ENCODE measurements at places on chromosomes 13 and 19. TPM values are rescaled to one million over a fixed set of nuclear protein-coding genes. Genes with fewer than 3 reads are reported as not detected.

- DNase-seq = no peak
Observed at GRCh38 chr19:41868989-41869300, 8.1 kb upstream of the CD79A start.

DNA sequence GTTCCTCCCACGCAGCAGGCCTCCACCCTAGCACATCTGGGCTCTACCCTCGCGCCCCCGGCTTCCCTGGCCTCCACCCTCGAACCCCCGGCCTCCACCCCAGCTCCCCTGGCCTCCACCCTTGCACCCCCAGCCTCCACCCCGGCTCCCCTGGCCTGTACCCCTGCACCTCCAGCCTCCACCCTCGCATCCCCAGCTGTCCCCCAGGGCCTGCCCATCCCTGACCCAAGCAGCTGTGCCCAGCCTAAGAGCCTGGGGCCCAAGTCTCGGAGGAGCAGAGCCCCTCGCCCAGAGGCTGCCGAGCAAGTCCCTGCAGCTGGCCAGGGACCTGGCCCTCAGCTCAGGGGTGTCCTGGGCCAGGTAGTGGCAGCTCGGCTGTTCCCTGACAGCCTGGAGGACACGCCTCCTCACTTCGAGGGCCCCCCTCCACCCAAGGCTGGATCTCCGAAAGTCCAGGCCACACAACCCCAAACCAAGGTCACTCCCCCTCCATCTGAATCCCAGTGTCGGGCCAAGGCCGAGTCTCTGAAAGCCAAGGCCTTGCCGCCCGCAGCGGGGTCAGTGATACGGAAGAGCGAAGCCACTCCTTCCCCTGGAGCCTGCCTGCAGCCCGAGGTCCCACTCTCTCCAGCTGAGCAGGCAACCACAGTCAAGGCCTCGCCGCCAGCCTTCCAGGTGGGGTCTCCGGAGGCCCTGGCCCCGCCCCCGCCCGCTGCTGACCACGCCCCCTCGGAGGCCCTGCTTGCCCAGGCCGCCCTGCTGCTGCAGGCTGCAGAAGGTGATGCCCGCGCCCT is 7.9 kb upstream of the ARHGAP33 start:
- DNase-seq = peak; percentile 91

- no peak for DNase-seq
Observed at GRCh38 chr19:4598712-4599111, 39.2 kb upstream of the SEMA6B start.

DNA sequence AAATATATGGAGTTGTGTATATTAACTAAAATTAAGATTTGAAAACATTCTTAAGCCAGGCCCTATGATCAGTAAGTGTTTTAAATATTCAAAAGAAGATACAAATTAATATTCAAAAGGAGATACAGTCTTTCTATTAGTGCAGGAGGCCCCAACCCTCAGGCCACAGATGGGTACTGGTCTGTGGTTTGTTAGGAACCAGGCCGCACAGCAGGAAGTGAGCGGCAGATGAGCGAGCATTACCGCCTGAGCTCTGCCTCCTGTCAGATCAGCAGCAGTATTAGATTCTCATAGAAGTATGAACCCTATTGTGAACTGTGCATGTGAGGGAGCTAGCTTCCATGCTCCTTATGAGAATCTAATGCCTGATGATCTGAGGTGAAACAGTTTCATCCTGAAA is 232.9 kb downstream of the FOXO1 start:
- DNase-seq = no peak

DNA sequence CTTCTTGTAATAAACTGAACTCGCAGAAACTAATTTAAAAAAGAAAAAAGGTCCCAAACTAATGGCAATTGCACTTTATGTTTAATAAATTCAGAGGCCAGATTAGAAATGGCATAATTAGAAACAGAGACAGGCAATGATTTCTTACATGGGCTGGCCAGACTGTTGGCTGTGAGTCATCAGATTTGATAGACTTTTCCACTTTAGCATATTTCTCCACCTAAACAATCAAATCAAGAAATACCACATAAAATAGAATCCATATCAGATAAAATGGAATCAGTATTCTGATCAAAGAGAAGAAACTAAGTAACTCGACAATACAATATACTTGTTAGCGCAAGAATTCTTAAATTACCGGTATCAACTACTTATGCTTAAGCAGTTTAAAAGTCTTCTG is 29.0 kb downstream of the EXOSC8 start:
- no peak for DNase-seq

GRCh38 chr19:13633109-13633508 is 126.8 kb upstream of the CACNA1A start:
- DNase-seq = no peak

- no peak for DNase-seq
Observed at GRCh38 chr13:21336609-21337349, 122.3 kb downstream of the ZDHHC20 start.

- no peak for DNase-seq
Observed at GRCh38 chr13:65787082-65787481, 1443.1 kb downstream of the PCDH9 start.

DNA sequence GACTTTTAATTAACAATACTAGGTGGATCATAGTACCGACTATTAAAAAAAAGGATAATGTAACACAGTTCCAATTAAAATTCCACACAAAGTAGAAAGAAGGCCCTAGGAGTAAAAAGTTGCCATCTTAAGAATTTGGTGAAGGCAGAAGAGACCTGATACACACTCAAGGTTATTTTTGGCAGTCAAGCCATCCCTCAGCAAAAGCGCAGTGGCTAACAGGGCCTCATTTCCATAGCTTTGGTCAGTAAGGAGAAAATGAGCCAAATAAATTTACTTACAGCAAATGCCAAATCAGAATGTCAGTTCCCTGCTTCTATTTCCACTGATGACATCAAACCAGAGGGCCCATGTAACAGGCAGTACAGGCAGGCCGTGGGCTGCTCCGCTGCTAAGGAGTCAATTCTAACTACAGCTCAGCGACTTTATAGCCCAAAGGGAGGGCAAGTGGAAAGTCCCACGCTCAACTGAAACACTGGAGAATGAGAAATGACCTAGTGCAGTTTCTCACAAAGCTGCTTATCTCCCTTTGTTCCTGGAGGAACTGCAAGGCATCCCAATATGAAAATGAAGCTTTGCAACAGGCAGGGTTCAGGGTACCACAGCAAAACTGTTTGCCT is 6.3 kb downstream of the ARGLU1 start:
- no peak for DNase-seq

DNA sequence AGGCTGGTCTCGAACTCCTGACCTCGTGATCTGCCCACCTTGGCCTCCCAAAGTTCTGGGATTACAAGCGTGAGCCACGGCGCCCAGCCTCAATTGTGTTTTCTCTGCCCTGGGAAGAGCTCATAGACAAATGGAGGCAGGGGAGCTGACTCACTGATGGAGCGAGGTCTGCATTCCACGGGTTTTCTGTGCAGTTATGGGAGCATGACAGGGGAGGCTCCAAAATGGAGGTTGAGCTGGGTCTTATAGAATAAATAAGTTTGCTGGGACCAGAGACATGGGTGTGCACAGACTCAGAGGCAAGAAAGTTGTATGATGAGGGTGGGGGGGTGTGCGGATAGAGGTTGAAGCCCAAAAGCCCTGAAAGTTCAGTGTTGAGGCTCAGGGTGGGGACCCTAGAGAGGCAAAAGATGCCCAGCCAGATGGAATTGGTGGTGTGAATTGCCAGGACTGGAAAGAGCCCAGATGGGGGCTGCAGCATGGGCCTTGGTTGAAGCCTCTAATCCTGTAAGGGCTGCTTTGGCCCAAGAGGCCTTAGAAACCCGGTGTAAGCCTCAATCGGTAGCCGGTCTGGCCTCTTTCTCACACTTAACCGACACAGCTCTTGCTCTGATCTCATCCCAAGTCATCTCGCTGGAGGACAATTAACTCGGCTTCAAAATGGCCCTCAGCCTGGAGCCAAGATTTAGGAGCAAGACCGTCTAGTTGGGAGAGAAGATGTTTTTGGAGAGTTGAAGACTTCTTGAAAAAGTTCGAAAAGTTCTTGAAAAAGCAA is 1.9 kb downstream of the TPM4 start:
- no peak for DNase-seq

GRCh38 chr13:94696171-94696570 is 16.2 kb downstream of the SOX21 start:
- DNase-seq = no peak

DNA sequence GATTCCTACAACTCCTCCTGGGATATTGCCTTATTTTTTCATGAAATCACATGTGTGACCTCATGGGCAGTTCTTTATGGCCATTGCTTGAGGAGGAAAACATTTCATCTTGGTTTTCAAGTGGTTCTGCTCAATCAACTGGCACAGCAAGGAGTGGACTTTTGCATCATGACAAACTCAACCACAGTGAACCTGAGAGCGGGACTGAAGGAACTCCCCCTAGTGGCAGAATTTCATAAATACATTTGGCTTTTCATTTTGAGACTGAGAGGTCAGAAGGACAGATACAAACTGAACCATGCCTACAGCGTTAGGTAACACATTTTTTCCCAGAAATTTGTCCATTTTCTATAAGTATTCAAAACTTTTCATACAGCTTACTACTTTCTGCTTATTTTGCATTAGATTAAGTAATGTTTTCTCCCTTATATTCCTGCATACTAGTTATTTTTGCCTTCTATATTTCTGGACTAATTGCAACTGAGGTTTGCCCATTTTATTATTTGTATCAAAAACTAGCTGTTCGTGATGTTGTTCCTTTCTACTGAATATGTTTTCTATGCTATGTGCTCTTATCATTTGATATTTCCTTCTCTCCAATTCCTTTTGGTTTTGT is 13.4 kb upstream of the SIGLEC12 start:
- DNase-seq = no peak

- DNase-seq = no peak
Observed at GRCh38 chr13:44617648-44618047, 41.5 kb upstream of the TSC22D1 start.

DNA sequence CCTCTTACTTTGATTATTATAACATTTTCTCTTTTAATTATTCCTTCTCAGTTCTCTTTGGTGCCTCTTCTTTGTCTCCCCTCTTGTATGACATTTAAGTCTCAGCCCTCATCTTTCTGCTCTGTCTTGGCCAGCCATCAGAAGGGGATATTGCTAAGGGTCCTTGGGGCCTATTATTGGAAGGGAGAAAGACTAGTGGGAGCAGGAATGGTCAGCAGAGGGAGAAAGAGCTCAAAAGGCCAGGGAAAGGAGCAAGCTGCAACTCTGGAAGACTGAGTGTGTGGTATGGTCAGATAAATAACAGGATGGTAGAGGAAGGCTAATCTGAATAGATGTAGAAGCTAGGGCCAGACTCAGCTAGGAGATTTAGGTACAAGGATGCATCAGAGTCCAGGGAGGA is 336.9 kb downstream of the TDRD3 start:
- DNase-seq = no peak

DNA sequence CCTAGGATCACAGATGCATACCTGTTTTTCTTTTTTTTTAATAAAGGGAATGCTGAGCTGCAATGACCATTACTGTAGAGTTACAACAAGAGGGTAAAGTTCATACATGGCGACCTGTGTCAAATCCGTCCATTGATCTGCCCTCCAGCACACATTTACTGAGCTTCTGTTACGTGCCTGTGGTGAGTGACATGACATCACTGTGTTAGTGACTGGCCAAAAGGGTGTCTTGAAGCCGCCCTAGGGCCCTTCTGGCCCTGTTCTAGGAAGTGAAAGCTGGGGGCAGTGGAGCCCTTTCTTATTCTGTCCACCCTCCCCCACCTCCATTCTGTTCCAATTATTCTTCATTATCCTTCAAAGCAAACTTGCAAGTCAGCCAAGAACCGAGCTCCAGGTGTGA is 66.3 kb downstream of the ZIC5 start:
- DNase-seq = no peak

DNA sequence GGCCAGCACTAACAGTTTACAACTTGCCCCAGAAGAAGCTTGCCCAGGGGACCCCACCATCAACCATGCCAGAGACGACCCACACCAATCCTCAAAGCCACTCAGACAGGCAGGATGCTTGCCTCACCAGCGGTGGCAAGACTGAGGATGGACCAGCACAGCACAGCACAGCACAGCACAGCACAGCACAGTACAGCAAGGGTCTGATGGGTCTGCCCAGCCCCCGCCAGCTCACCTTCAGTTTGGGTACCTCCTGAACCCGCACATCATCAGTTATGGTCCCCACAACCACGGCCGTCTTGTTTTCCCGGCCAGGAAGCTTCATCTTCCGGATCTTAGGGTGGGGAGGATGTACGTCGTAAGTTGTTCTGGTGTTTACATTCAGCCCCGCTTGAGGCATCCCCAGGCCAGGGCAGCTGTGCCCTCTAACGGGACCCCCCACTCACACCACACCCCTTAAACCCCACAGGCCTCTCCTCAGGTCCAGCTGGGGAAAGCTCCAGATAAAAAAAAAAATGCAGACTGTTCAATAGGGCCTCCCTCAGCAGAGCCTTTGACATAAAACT is 1.7 kb upstream of the FAM83E start:
- peak; percentile 43 for DNase-seq

- no peak for DNase-seq
Observed at GRCh38 chr19:28039677-28040381, 1173.1 kb downstream of the UQCRFS1 start.

DNA sequence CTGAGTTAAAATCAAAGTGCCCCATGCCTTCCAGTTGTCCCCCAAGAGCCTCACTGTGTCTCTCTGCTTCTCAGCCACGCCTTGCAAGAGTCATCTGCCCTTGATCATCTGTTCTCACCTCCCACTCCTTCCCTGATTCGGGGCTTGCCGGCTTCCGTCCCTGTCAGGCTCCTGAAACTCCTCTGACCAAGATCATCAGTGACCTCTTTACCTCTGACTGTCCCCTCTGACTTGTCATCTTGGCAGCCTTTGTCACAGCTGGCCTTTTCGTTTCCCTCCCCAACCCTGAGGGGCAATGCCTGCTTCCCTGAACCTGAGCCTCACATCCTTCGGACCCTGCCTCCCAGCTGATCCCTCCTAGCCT is 66.3 kb downstream of the MAP4K1 start:
- no peak for DNase-seq

DNA sequence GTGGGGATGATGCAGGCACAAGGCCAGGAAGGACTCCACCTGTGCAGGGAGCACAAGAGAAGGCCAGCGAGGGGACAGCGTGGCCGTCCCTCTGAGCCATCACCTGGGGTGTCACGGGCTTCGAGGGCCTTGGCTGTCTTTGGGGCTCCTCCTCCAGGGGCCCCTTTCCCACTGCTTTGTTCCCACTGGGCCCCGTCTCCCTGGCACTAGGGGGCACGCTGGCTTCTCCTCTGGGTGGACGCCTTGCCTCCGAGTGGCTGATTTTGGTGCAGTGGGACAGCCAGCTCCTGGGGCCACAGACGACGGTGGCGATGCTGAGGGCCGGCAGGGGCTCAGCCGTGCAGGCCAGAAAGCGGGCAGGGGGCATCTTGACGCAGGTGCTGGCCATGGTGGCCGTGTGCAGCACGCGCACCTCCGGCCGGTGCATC is 43.2 kb upstream of the GRTP1 start:
- DNase-seq = no peak

The TEX101 gene
- not detected for polyA plus RNA-seq

The CDX2 gene
- polyA plus RNA-seq = not detected

The ZNF136 gene
- polyA plus RNA-seq = 12.2 TPM

The FPR3 gene
- polyA plus RNA-seq = 20.5 TPM

The SYCN gene
- polyA plus RNA-seq = not detected

The PCDH17 gene
- 2.0 TPM for polyA plus RNA-seq

The SARS2 gene
- 5.0 TPM for polyA plus RNA-seq

The CYP4F2 gene
- polyA plus RNA-seq = not detected

The ZNF90 gene
- 5.0 TPM for polyA plus RNA-seq

The CA11 gene
- 43.1 TPM for polyA plus RNA-seq

The ZNF470 gene
- polyA plus RNA-seq = 1.7 TPM

The ZNF829 gene
- 2.6 TPM for polyA plus RNA-seq

The ACP7 gene
- not detected for polyA plus RNA-seq

The DACT3 gene
- polyA plus RNA-seq = 15.2 TPM

All from ovary (tissue), 10 donors.